ENCODE measurements at places on chromosomes 11 and 22. TPM values are rescaled to one million over a fixed set of nuclear protein-coding genes. Genes with fewer than 3 reads are reported as not detected.
A peak's percentile ranks its signal among the peaks of the same experiment; 100 is the strongest.

The CAPRIN1 gene
- total RNA-seq: 77.3 TPM

The SLC29A2 gene
- total RNA-seq: 56.0 TPM

- H3K27me3 ChIP-seq: no peaks in the 10 kb centered on the region
- H3K4me1 ChIP-seq: no peaks in the 10 kb centered on the region
- H3K36me3 ChIP-seq: no peaks in the 10 kb centered on the region
- H3K4me3 ChIP-seq: no peak overlapping the region
- no peak overlapping the region for H3K27ac ChIP-seq
Observed at GRCh38 chr11:44367452-44367851, 57.5 kb upstream of the ALX4 start.

GRCh38 chr22:33588860-33589259, 331.4 kb downstream of the LARGE1 start:
- no peaks in the 10 kb centered on the region for H3K36me3 ChIP-seq
- no peak overlapping the region for H3K27ac ChIP-seq
- H3K4me3 ChIP-seq: no peak overlapping the region
- H3K27me3 ChIP-seq: no peaks in the 10 kb centered on the region
- no peaks in the 10 kb centered on the region for H3K4me1 ChIP-seq

DNA sequence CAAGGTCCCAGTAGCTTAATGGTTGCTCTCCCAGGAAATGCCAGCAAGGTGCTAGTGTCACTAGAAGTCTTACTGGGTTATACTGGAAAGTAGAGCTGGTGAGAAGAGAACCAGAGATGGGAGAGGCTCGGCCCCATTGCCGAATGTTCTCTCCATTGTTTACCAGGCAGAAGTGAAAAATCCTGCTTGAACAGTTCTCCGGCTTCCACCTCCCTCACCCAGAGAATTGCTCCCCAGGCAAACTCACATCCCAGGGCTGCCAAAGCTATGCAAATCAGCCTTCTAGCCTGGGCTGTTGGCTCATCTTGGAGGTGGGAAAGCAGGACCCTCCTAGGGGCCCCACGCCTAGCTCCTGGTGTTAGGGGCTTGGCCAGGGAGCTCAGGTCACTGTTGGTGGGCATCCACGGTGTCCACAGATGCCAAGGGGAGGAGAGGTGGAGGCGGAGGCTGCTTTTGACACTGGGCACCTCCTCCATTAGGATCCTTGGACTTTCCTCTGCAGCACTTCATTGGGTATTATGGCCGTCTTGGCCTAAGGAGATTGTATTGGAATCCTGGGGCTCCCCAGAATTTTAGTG, 20.1 kb downstream of the POU2F3 start:
- DNase-seq: no peak
- H3K4me3 ChIP-seq: no peak overlapping the region
- H3K36me3 ChIP-seq: no peaks in the 10 kb centered on the region
- H3K27ac ChIP-seq: no peak overlapping the region

- H3K4me3 ChIP-seq: no peak overlapping the region
- no peak for DNase-seq
- H3K27ac ChIP-seq: no peak overlapping the region
- H3K4me1 ChIP-seq: peaks cover 19% of the 10 kb centered on the region
Observed at GRCh38 chr11:109302591-109303334, 119.2 kb upstream of the C11orf87 start.

- peaks cover 10% of the 10 kb centered on the region for H3K4me1 ChIP-seq
- peak overlapping the region; percentile 26 for H3K27ac ChIP-seq
- H3K4me3 ChIP-seq: no peak overlapping the region
- no peak for DNase-seq
- H3K27me3 ChIP-seq: no peaks in the 10 kb centered on the region
Observed at GRCh38 chr22:46201059-46201757, 48.9 kb downstream of the CDPF1 start.

- no peaks in the 10 kb centered on the region for H3K4me1 ChIP-seq
- H3K27ac ChIP-seq: no peak overlapping the region
- no peaks in the 10 kb centered on the region for H3K36me3 ChIP-seq
- no peak for DNase-seq
- no peaks in the 10 kb centered on the region for H3K27me3 ChIP-seq
- H3K4me3 ChIP-seq: no peak overlapping the region
Observed at GRCh38 chr11:64367931-64368672, 9.1 kb downstream of the RPS6KA4 start.

GRCh38 chr22:24953384-24954113, 1.0 kb downstream of the KIAA1671 start:
- H3K36me3 ChIP-seq: no peaks in the 10 kb centered on the region
- H3K27me3 ChIP-seq: peaks cover 30% of the 10 kb centered on the region
- peak overlapping the region; percentile 68 for H3K27ac ChIP-seq
- DNase-seq: no peak
- H3K4me3 ChIP-seq: peak overlapping the region; percentile 73
- peaks cover 18% of the 10 kb centered on the region for H3K4me1 ChIP-seq

All from gastrocnemius medialis (tissue), 4 donors.